ENCODE measurements at places on chromosomes 7 and 10. TPM values are rescaled to one million over a fixed set of nuclear protein-coding genes. Genes with fewer than 3 reads are reported as not detected.

Gene PDGFA
- total RNA-seq: 0.85 TPM

DNA sequence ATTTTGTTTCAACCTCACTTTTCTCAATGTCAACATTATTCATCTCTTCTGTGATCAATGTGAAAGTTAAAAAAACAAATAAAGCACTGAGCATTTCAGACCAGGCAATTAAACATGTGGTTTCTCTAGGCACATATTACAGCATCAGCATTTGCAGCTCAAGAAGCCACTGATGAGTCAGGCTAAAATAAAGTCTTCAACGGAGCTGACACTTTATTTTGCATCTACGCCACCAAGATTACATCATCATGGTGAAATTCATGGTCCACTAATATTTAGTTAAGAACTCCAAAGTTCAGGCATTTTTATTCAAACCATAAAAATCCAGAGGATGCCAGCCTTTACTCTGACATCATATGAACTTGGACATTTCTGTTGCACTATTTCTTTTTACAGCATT, 33.0 kb downstream of the MAGI2 start:
- no peaks in the 10 kb centered on the region for H3K36me3 ChIP-seq
- H3K27ac ChIP-seq: no peak overlapping the region
- no peaks in the 10 kb centered on the region for H3K4me1 ChIP-seq
- DNase-seq: no peak

GRCh38 chr7:38630720-38631673, at the start of gene AMPH:
TSS of gene AMPH (minus strand) at chr7:38631373. CDS start at chr7:38631351, 22 bp downstream.
- H3K27ac ChIP-seq: no peak within 1 kb of the TSS
- H3K4me3 ChIP-seq: peak within 1 kb of the TSS; percentile 59
- peaks cover 27% of the 10 kb centered on the region for H3K27me3 ChIP-seq
- H3K36me3 ChIP-seq: no peaks in the 10 kb centered on the region

Gene GIMAP7
- total RNA-seq: 84.2 TPM

DNA sequence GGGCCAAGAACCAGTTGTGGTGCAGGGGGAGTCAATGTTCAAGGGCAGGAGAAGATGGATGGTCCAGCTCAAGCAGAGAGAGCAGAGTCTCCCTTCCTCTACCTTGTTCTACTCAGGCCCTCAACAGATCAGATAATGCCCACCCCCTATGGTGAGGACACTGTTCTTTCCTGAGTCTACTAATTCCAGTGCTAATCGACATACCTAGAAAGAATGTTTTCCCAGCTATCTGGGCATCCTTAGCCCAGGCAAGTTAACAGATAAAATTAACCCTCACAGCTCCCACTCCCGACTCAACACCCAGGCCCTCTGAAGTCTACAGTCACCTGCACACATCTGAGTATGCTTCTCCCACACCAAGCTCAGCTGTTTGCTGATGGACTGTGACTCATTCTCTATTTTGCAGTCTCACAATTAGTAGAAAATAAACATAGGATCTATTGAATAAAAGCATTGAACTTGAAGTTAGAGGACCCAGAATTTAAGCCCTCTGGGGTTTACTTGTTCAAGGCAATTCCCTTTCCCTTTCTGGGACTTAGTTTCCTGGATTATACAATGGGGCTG, 17.1 kb downstream of the COL13A1 start:
- H3K27me3 ChIP-seq: peaks cover 15% of the 10 kb centered on the region
- no peak for DNase-seq
- H3K27ac ChIP-seq: no peak overlapping the region
- H3K4me3 ChIP-seq: no peak overlapping the region
- H3K4me1 ChIP-seq: no peaks in the 10 kb centered on the region
- H3K36me3 ChIP-seq: no peaks in the 10 kb centered on the region

Gene LBX1
- total RNA-seq: not detected

- H3K27ac ChIP-seq: no peak overlapping the region
- DNase-seq: no peak
- H3K27me3 ChIP-seq: no peaks in the 10 kb centered on the region
- H3K4me1 ChIP-seq: no peaks in the 10 kb centered on the region
These were observed 48.6 kb downstream of the CAMK1D start for GRCh38 chr10:12397941-12398340.

- peaks cover 23% of the 10 kb centered on the region for H3K27me3 ChIP-seq
- H3K36me3 ChIP-seq: no peaks in the 10 kb centered on the region
- no peak overlapping the region for H3K27ac ChIP-seq
- DNase-seq: no peak
These were observed 14.0 kb upstream of the SCART1 start for GRCh38 chr10:133439517-133440461.

GRCh38 chr7:22551768-22552513, 52.0 kb upstream of the STEAP1B start:
- H3K4me1 ChIP-seq: no peaks in the 10 kb centered on the region
- peaks cover 6% of the 10 kb centered on the region for H3K27me3 ChIP-seq
